ENCODE measurements at places on chromosomes 2 and 18.

DNA sequence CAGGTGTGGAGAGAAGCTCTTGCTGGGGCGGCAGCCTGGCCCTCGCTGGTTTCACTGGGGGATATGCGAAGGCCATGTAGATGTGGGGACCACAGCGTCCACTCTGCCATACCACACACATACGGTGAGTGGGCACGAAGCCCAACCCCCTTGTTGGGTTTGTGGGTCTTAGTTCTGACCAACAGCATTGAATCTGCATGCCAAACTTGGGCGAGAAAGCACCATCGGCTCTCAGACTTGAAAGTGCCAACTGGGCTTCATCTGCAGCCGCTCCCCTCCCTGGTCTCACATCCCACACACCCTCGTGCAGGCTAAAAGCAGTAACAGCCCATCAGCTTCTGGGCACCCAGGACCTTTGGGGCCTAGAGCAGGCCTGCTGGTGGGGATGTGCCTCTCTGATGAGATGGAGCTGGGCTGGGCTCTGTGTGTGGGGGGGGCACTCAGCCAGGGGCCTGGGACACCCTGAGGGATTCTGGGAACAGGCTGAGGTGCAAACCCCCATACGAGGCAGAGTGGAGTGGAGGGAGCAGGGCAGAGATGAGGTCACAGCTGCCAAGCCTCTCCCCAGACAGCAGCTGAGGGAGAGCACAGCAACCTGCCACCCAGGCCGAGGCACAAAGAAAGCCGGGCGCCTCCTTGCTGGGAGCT is 264.4 kb downstream of the TWIST2 start:
- H3K36me3 ChIP-seq, result no peaks in the 10 kb centered on the region
- H3K4me1 ChIP-seq, result no peaks in the 10 kb centered on the region
- no peak for DNase-seq
- H3K27me3 ChIP-seq, result no peaks in the 10 kb centered on the region
- no peak overlapping the region for H3K4me3 ChIP-seq

DNA sequence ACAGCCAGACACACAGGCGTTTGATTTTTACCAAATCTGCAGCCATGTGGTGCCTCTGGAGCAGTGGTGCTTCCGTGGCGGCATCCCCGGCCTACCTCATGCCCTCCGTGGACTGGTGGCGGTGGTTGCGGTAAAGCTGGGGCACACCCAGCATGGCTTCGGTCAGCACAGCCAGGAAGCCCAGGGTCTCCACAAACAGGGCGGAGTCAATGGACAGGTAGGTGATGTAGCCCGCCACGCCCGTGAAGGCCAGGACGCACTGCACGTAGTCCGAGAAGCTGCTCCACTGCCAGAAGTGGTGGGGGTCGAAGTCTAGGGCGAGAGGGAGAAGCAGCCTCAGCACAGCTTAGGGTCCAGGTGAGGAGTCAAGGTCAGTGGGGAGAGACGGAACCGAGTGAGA is 32.4 kb downstream of the SLC66A2 start:
- no peaks in the 10 kb centered on the region for H3K27me3 ChIP-seq
- no peaks in the 10 kb centered on the region for H3K36me3 ChIP-seq
- no peak for DNase-seq
- H3K27ac ChIP-seq, result no peak overlapping the region

DNA sequence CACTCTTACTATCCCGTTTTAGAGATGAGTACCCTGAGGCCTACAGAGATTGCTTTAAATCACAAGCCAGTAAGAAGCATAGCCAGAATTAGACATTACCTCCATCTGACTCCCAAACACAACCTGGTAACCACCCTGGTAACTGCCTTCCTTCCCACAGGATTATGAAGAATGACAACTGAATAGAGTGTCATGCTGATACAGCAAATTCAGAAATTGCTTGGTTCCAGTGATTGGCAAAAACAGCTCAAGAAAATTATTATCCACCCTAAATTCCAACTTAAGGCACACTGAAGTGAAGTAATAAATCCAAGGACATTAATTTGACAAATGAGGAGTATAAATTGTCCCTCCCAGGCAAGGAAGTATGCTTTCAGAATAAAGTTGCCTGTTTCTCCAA is 195.8 kb upstream of the RBMS1 start:
- H3K27ac ChIP-seq, result no peak overlapping the region
- no peaks in the 10 kb centered on the region for H3K27me3 ChIP-seq
- no peak for DNase-seq
- no peaks in the 10 kb centered on the region for H3K4me1 ChIP-seq
- no peaks in the 10 kb centered on the region for H3K36me3 ChIP-seq
- no peak overlapping the region for H3K4me3 ChIP-seq

GRCh38 chr2:195864316-195864715 is 204.3 kb downstream of the DNAH7 start:
- no peak overlapping the region for H3K27ac ChIP-seq
- no peak for DNase-seq
- peaks cover 14% of the 10 kb centered on the region for H3K27me3 ChIP-seq
- H3K4me3 ChIP-seq, result no peak overlapping the region
- no peaks in the 10 kb centered on the region for H3K4me1 ChIP-seq

All from SJCRH30 (cell line).